ENCODE measurements at places on chromosomes 16 and 17.

DNA sequence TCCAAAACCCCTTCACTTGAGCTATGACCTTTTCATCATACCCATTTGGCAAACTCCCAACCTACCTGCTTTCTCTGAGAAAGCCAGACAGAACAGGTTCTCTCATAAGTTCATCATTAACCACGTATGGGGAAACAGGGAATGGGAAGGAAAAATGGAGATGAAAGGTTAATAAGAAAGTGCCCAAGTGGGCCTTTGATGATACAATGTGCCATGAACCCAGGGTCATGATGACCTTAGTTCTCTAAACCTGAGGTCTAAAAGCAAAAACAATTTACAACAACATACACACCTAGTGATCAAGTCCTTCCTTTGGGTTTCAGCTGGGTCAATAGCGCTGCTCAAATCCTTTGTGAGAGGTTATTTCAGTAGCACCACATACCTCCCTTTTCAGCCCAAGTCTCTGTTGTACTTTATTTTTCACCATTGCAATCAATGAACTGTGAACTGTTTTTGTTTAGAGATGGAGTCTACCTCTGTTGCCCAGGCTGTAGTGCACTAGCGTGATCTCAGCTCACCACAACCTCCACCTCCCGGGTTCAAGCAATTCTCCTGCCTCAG is 14.5 kb upstream of the RANGRF start:
- DNase-seq, result no peak

GRCh38 chr17:2994441-2994840 is 69.0 kb downstream of the OR1D5 start:
- no peak for DNase-seq

DNA sequence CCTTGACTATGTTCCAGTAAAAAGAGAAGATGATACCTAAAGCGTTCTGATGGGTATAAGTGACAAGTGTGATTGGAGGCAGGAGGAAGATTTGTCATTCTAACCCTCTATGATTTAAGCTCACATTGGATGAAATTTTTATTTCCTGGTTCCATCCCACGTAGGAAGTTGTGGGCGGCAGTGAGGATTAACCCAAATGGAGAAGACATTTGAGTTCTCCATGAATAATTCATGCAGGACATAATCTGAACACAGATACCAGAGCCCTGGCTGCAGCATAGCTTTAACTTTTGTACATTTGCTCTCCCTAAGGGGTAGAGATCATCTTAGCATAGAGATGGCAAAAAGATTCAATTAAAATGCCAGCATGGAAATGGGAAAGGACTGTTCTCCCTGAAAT is 146.3 kb downstream of the SLC39A11 start:
- DNase-seq, result no peak

GRCh38 chr17:81690066-81690465 is 6.3 kb downstream of the HGS start:
- DNase-seq, result no peak

- no peak for DNase-seq
These were observed 20.2 kb downstream of the HIGD1B start for GRCh38 chr17:44867841-44868240.

GRCh38 chr17:61462719-61463315 is 10.6 kb downstream of the TBX4 start:
- DNase-seq, result no peak

GRCh38 chr17:65409381-65409780 is 152.1 kb downstream of the AXIN2 start:
- no peak for DNase-seq

GRCh38 chr17:47310186-47310733 is 13.5 kb upstream of the EFCAB13 start:
- no peak for DNase-seq

- DNase-seq, result no peak
These were observed 656.6 kb downstream of the WWOX start for GRCh38 chr16:78755751-78756661.

- DNase-seq, result peak; percentile 66
These were observed 47.1 kb upstream of the AKTIP start for GRCh38 chr16:53549970-53550690.

- no peak for DNase-seq
These were observed 225.3 kb upstream of the TBX2 start for GRCh38 chr17:61174310-61174709.

- DNase-seq, result no peak
These were observed 1.5 kb upstream of the MTHFSD start for GRCh38 chr16:86556576-86556975.

GRCh38 chr16:22318690-22319358 is 21.6 kb downstream of the POLR3E start:
- peak; percentile 52 for DNase-seq

Measured in K562 (cell line).